WTC11 (cell line): ENCODE measurements at places on chromosomes 6 and 20.

DNA sequence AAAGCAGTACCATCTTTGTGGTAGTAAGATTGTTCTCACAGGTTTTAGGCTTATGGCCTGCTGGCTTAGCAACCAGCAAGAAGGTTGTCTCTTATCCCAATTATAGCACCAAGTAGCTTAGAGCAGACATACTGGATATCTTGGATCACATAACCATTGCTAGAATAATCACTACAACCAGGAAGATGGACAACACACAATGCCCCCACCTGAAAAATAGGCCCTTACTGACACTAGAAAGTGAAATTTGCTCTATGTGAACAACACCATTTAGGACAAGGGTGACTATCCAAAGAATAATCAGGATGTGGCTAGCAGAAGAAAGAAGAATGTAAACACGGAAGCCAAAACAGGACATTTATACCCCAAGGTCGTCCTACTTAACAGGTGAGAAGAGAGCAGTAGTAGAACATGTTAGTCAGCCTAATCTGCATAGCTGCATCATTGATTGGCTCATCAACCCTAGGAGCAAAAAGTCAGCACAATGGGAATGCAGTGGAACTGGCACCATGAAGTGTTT, 172.7 kb upstream of the MARCKS start:
- no peaks in the 10 kb centered on the region; the same call in 1 of the 2 replicates for H3K27me3 ChIP-seq
- H3K4me3 ChIP-seq, result no peak overlapping the region
- H3K27ac ChIP-seq, result no peak overlapping the region
- no peaks in the 10 kb centered on the region for H3K36me3 ChIP-seq

- no peak for DNase-seq
- no peak overlapping the region for H3K4me3 ChIP-seq
- H3K27me3 ChIP-seq, result peaks cover 3% of the 10 kb centered on the region
- peaks cover 26% of the 10 kb centered on the region for H3K36me3 ChIP-seq
Observed at GRCh38 chr6:166017032-166017635, 150.5 kb downstream of the TBXT start.

DNA sequence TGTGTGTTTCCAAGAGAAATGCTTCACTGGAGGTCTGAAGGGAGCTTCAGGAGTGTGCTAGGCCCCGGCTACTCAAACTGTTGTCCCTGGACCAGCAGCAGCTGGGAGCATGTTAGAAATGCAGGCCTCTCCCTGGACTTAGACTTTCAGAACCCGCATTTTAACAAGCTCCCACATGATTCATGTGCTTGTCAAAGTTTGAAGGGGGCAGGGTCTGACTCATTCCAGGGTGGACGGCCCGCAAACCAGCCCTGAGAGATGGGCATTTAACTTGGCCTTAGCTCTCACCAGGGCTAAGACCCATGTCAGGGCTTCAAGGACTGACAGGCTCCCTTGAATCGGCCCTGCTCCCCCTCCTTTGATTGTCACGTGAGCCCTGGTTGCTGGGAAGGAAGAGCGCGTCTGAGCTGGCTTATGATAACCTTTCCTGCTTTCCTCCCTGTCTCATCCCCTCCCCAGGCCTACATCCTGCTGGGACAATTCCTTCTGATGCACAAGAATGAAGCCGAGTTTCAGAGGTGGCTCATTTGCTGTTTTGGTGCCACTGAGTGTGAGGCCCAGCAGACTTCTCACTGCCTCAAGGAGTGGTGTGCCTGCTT, 35.5 kb downstream of the BANF2 start:
- peaks cover 19% of the 10 kb centered on the region for H3K4me1 ChIP-seq
- no peak overlapping the region for H3K27ac ChIP-seq
- H3K4me3 ChIP-seq, result no peak overlapping the region
- peaks cover 38% of the 10 kb centered on the region for H3K36me3 ChIP-seq
- no peaks in the 10 kb centered on the region for H3K27me3 ChIP-seq

- H3K27me3 ChIP-seq, result no peaks in the 10 kb centered on the region
- no peak for DNase-seq
- peaks cover 11% of the 10 kb centered on the region for H3K4me1 ChIP-seq
Observed at GRCh38 chr6:144856622-144857021, 571.5 kb downstream of the UTRN start.

DNA sequence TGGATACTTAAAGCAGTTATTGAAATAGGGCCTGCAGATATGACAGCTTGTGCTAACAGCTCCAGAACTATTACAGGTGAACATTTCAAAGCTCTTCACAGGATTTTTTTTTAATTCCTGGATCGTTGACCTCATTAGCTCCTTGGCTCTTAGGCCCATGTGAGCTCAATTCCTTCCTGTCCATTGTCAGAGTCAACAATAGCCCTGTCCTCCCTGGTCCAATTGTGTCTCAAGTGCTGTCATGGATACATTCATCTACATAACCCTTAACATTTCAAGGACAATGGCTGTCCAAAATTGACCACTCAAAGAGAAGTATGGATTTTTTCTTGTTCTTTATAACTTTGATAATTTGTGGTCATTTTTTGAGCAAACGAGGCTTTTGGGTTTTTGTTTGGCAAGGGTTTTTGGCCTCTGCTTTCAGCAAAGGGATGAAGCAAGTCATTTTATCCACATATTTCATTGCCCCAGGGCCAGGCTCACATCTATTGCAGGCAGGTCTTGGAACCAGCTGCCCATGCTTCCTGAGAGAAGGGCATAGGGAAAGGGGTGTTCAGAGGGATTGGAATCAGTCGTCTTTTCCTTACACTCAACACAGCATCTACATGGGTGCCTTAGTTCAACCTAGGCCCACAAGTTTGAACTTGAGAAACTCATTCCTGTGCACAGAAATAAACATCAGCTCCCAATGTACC, 282.1 kb downstream of the TPBG start:
- H3K4me3 ChIP-seq, result no peak overlapping the region
- H3K27ac ChIP-seq, result no peak overlapping the region
- no peaks in the 10 kb centered on the region for H3K4me1 ChIP-seq
- no peaks in the 10 kb centered on the region for H3K27me3 ChIP-seq
- no peaks in the 10 kb centered on the region for H3K36me3 ChIP-seq

DNA sequence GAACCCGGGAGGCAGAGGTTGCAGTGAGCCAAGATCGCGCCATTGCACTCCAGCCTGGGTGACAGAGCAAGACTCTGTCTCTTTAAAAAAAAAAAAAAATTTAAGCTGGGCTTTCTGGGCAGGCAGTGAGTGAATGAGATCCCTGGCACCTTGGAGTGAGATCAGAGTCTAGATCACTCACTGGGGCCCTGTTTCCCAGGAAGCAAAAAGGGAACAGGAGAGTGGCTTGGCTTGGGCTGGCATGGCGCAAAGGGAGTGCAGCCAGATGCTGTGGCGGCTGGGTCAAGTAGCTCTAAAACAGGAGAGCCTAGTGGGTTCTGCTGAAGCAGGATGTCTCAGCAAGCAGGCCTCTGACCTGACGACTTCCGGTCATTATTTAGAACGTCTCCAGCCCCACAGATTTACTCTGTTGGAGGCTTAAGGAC, 10.4 kb downstream of the PLCG1 start:
- no peaks in the 10 kb centered on the region for H3K27me3 ChIP-seq
- H3K36me3 ChIP-seq, result peaks cover 10% of the 10 kb centered on the region; the same call in 1 of the 2 replicates
- H3K4me1 ChIP-seq, result peaks cover 49% of the 10 kb centered on the region
- H3K4me3 ChIP-seq, result no peak overlapping the region
- H3K27ac ChIP-seq, result no peak overlapping the region
- no peak for DNase-seq

- H3K27me3 ChIP-seq, result no peaks in the 10 kb centered on the region
- no peak for DNase-seq
- no peak overlapping the region for H3K4me3 ChIP-seq
- H3K4me1 ChIP-seq, result peaks cover 12% of the 10 kb centered on the region
Observed at GRCh38 chr20:62160253-62160652, 16.7 kb downstream of the SS18L1 start.

DNA sequence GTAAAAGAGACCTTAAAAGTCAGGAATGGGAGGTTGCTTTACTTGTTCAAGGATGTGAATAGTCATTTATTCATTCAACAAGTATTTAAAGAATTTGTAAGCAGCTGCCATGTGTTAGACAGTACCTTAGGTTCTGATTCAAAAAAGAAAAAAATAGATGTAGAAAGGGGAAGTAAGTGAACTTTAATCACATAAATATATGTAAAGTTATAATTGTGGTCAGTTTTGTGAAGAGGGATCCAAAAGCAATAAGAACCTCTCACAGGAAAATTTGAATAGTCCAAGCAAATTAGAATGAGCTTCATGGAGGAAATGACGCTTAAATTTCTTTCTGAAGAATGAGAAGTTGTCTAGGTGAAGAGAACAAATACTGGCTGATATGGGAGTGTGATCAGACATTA, 596.1 kb upstream of the CITED2 start:
- H3K36me3 ChIP-seq, result no peaks in the 10 kb centered on the region
- no peak overlapping the region for H3K4me3 ChIP-seq
- peaks cover 18% of the 10 kb centered on the region for H3K4me1 ChIP-seq

- no peak overlapping the region for H3K4me3 ChIP-seq
- peaks cover 2% of the 10 kb centered on the region for H3K27me3 ChIP-seq
- no peak overlapping the region; the same call in 1 of the 2 replicates for H3K27ac ChIP-seq
- peaks cover 80% of the 10 kb centered on the region for H3K36me3 ChIP-seq
Observed at GRCh38 chr6:352896-353470, 38.6 kb upstream of the IRF4 start.

- H3K4me3 ChIP-seq, result no peak overlapping the region
- DNase-seq, result no peak
- H3K36me3 ChIP-seq, result peaks cover 8% of the 10 kb centered on the region
- H3K4me1 ChIP-seq, result peaks cover 27% of the 10 kb centered on the region
- H3K27me3 ChIP-seq, result peaks cover 16% of the 10 kb centered on the region
Observed at GRCh38 chr6:140636908-140637402, 1262.5 kb upstream of the CITED2 start.

- H3K27ac ChIP-seq, result no peak overlapping the region
- H3K4me3 ChIP-seq, result no peak overlapping the region
- peaks cover 25% of the 10 kb centered on the region for H3K4me1 ChIP-seq
- no peak for DNase-seq
- no peaks in the 10 kb centered on the region for H3K27me3 ChIP-seq
- H3K36me3 ChIP-seq, result no peaks in the 10 kb centered on the region
Observed at GRCh38 chr6:29641430-29642148, 8.6 kb upstream of the GABBR1 start.

DNA sequence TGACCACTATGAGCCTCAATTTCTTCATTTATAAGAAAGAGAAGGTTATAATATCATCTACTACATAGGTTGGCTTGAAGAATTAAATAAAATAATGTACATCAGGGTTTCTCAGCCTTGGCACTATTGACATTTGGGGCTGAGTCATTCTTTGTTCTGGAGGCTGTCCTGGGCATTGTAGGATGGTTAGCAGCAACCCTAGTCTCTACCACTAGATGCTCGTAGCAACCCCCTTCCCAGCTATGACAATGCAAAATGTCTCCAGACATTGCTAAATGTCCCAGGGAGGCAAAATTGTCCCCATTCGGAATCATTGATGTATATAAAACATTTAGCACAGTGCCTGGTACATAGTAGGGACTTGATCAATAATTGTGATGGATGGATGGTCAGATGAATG, 152.1 kb downstream of the KHDC1L start:
- H3K4me1 ChIP-seq, result peaks cover 34% of the 10 kb centered on the region
- H3K4me3 ChIP-seq, result no peak overlapping the region
- H3K27me3 ChIP-seq, result no peaks in the 10 kb centered on the region
- no peak for DNase-seq
